Common myeloid progenitor, CD34-positive (primary cell): ENCODE measurements at places on chromosomes 7 and 10.

- no peak overlapping the region for H3K4me3 ChIP-seq
- no peaks in the 10 kb centered on the region for H3K27me3 ChIP-seq
- no peak for DNase-seq
These were observed 75.2 kb downstream of the TEX36 start for GRCh38 chr10:125607689-125608290.

DNA sequence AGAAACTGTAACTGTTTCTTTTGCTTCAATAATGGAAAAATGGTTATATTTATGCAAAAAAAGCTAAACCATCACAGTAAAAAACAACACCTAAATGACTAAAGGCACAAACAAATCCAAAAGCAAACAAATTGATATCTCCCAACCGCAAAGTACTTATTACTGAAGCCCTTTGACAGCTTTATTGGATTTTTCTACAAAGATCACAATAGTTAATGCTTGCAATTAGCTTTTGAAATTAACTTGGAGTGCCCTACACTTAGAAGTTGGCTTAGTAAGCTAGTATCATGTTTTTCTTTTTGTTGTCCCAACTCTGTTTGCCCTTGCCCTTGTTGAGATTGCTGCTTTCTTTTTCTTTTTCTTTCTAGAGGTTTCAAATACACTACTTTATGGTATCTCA, 257.5 kb downstream of the INHBA start:
- H3K4me1 ChIP-seq = no peaks in the 10 kb centered on the region
- H3K36me3 ChIP-seq = no peaks in the 10 kb centered on the region
- H3K4me3 ChIP-seq = no peak overlapping the region
- no peak overlapping the region for H3K27ac ChIP-seq
- no peak for DNase-seq
- H3K27me3 ChIP-seq = no peaks in the 10 kb centered on the region

DNA sequence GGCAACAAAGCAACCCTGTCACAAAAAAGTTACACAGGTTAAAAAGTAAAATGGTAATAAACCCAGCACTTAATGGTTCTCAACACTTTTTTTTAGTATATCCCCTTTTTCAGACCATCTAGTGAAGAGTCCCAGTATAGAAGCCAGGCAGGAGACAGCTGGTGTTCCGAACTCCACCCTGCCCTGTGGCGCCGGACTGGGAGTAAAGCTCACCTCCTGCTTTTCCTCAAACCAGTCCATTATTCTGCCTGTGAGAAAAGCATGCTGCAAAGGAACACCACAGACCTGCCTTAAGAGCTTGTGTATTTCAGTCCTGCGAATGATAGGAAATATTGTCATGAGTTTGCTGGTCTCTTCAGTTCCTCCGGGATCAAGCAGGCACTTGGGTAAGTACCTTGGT, 81.0 kb downstream of the EZH2 start:
- no peaks in the 10 kb centered on the region for H3K4me1 ChIP-seq
- no peak overlapping the region for H3K4me3 ChIP-seq
- peaks cover 65% of the 10 kb centered on the region for H3K36me3 ChIP-seq
- H3K27ac ChIP-seq = no peak overlapping the region

- no peaks in the 10 kb centered on the region for H3K36me3 ChIP-seq
- no peaks in the 10 kb centered on the region for H3K27me3 ChIP-seq
- H3K4me1 ChIP-seq = no peaks in the 10 kb centered on the region
- no peak overlapping the region for H3K27ac ChIP-seq
- H3K4me3 ChIP-seq = no peak overlapping the region
These were observed 124.2 kb downstream of the PLPP4 start for GRCh38 chr10:120580918-120581895.

DNA sequence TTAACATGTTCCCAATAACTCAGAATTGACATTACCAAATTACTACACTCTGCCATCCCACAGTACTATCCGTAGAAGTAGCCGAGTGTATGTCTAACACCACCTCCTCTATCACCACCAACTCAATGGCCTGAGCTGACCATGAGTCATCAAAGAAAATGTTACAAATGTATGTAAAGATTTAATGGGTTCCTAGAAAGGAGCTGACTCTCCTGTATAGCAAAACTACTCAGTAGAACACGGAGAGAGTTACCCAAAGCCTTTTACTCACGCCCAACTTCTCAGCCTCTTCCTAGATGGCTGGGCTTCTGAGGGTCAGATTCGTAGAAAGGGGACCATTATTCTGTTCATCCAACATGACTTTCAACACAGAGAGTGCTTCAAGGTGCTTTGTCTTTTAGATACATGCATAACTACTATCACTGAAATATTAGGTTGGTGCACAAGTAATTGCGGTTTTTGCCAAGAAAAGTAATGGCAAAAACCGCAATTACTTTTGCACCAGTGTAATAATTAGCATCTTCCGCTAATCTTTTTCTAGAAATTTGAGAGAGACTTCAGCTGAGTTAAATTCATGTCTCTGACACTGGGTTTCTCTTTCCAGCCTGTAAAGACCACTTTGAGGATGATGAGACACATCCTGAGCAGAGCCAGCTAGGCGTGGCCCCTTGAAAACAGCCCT, 24.0 kb upstream of the NANOS1 start:
- no peak for DNase-seq
- no peak overlapping the region for H3K27ac ChIP-seq
- no peaks in the 10 kb centered on the region for H3K4me1 ChIP-seq

- H3K27me3 ChIP-seq = no peaks in the 10 kb centered on the region
- DNase-seq = no peak
- H3K27ac ChIP-seq = no peak overlapping the region
- no peaks in the 10 kb centered on the region for H3K36me3 ChIP-seq
These were observed 19.5 kb upstream of the INSYN2A start for GRCh38 chr10:127215866-127216265.

- peaks cover 21% of the 10 kb centered on the region for H3K4me1 ChIP-seq
- no peaks in the 10 kb centered on the region for H3K27me3 ChIP-seq
- no peak overlapping the region for H3K4me3 ChIP-seq
- H3K27ac ChIP-seq = no peak overlapping the region
- peak; percentile 66 for DNase-seq
These were observed 37.6 kb downstream of the ENTPD1 start for GRCh38 chr10:95793401-95794045.

GRCh38 chr7:135208102-135208793, 3.1 kb downstream of the WDR91 start:
- DNase-seq = peak; percentile 91
- H3K4me3 ChIP-seq = peak overlapping the region; percentile 55
- H3K4me1 ChIP-seq = peaks cover 55% of the 10 kb centered on the region

- H3K36me3 ChIP-seq = peaks cover 12% of the 10 kb centered on the region
- H3K4me3 ChIP-seq = peak within 1 kb of the TSS; percentile 80
- peak within 1 kb of the TSS; percentile 50 for H3K27ac ChIP-seq
- peak; percentile 94 for DNase-seq
- H3K27me3 ChIP-seq = no peaks in the 10 kb centered on the region
These were observed at the start of gene ZNF775 for GRCh38 chr7:150378853-150379440. ZNF775 (plus strand) TSS chr7:150379330; CDS start chr7:150388471, 9,141 bp downstream.

DNA sequence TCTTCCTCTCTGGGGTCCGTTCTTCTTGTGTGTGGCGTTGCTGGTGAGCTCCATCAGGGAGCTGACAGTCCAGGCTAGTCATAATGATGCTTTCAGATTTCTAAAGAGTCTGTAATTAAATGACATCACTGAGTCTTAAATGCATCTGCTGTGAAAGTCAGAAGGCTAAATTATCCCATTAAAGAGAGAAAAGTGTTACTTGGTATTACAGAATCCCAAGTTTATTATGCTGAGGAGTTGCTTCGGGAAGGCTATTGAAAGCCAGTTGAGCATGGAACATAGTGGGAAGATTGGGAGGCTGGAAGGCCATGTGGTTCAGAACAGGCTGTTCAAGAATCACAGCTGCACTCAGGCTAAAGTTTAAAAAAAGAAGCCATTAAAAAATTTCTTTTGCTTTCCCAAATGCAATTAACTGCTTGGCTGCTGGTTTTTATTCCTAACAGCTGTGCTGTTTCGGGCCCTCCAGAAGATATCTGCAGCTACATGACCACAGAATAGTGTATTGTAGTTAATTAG, 342.6 kb upstream of the LRGUK start:
- no peak overlapping the region for H3K27ac ChIP-seq
- DNase-seq = no peak
- peaks cover 2% of the 10 kb centered on the region for H3K36me3 ChIP-seq
- no peak overlapping the region for H3K4me3 ChIP-seq
- no peaks in the 10 kb centered on the region for H3K27me3 ChIP-seq

- H3K27me3 ChIP-seq = peaks cover 20% of the 10 kb centered on the region
- H3K27ac ChIP-seq = no peak overlapping the region
- no peaks in the 10 kb centered on the region for H3K36me3 ChIP-seq
- H3K4me3 ChIP-seq = peak overlapping the region; percentile 75
- peak; percentile 67 for DNase-seq
These were observed 627 bp downstream of the DUSP5 start for GRCh38 chr10:110498087-110498981.

- H3K27ac ChIP-seq = no peak overlapping the region
- H3K27me3 ChIP-seq = no peaks in the 10 kb centered on the region
- H3K36me3 ChIP-seq = peaks cover 4% of the 10 kb centered on the region
- H3K4me1 ChIP-seq = peaks cover 26% of the 10 kb centered on the region
- peak overlapping the region; percentile 91 for H3K4me3 ChIP-seq
- DNase-seq = no peak
These were observed 366 bp upstream of the TAF3 start for GRCh38 chr10:7817984-7818294.

- DNase-seq = peak; percentile 19
- H3K36me3 ChIP-seq = no peaks in the 10 kb centered on the region
- H3K27me3 ChIP-seq = no peaks in the 10 kb centered on the region
- no peaks in the 10 kb centered on the region for H3K4me1 ChIP-seq
- H3K27ac ChIP-seq = no peak overlapping the region
These were observed 38.4 kb downstream of the ANK3 start for GRCh38 chr10:60351191-60351853.

DNA sequence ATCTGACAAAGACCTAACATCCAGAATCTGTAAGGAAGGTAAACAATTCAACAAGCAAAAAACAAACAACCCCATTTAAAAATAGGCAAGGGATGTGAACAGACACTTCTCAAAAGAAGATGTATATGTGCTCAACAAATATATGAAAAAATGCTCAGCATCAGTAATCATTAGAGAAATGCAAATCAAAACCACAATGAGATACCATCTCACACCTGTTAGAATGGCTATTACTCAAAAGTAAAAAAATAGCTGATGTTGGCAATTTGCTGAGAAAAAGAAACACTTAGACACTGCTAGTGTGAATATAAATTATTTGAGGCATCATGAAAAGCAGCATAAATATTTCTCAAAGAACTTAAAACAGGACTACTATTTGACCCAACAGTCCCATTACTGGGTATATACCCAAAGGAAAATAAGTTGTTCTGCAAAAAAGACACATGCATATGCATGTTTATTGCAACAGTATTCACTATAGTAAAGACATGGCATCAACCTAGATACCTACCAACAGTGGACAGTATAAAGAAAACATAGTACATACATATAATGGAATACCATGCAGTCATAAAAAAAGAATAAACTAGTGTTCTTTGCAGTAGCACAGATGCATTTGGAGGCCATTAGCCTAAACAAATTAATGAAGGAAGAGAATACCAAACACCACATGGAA, 980.1 kb downstream of the KCNMA1 start:
- no peak overlapping the region for H3K4me3 ChIP-seq
- DNase-seq = no peak
- H3K36me3 ChIP-seq = no peaks in the 10 kb centered on the region

DNA sequence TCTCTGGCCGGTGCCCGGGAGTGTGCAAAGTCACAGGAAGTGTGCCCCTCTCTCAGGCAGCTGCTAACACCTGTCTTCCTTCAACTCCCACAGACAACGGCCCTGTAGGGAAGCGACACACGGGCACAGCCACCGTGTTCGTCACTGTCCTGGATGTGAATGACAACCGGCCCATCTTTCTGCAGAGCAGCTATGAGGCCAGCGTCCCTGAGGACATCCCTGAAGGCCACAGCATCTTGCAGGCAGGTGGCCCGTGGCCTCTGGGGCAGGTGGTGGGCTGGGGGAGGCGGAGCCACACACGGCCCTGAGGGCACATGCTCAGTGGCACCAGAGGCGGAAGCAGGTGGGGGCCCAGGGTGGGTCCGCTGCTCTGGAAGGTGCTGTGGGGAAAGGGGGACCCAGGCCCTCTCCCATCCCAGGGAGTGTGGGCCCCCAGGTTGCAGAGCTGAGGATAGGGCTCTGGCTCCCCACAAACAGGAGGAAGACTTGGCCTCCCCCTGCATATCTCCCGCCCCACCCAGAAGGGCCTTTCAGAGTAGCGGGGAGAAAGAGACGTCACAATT, 6.9 kb downstream of the C10orf105 start:
- no peak overlapping the region for H3K27ac ChIP-seq
- no peaks in the 10 kb centered on the region for H3K36me3 ChIP-seq
- H3K4me1 ChIP-seq = peaks cover 7% of the 10 kb centered on the region
